Activated T-helper 2 cell treated with anti-CD3 and anti-CD28 coated beads, Interferon-gamma antibody, Interleukin-2, Interleukin-4, amounts not matched to agents 10 μg/mL and 5 μg/mL and 100 μg/mL, durations not matched to agents 14 hours and 24 hours and 36 hours (primary cell): ENCODE measurements at places on chromosomes 3 and 15. TPM values are rescaled to one million over a fixed set of nuclear protein-coding genes. Genes with fewer than 3 reads are reported as not detected.

DNAH12 gene
- total RNA-seq: 0.11 TPM in 1 of 2 replicates, not detected in the other

EPHA6 gene
- total RNA-seq: not detected in 2 replicates

GRK7 gene
- total RNA-seq: not detected in 2 replicates

KNG1 gene
- total RNA-seq: not detected in 2 replicates

ACKR2 gene
- total RNA-seq: 0.44 and 1.0 TPM in 2 replicates

DNA sequence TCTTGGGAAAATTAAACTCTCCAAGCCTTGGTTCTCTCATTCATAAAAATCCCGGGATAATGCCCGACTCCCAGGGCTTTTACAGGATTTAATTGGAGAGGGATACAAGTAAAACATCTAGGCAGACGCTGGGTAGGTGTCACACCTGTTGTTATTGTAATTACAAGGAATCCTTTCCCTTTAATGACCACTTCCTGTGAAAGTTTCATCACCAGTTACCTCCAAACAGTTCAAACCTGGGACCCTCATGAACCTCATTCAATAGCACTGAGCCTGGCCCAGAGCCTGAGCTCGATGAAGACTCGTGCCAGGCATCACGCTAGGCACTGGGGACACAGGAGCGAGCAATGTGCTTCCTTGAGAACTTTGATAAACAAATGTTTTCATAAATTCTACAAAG is 2.1 kb upstream of the RYK start:
- no peak overlapping the region for H3K27ac ChIP-seq
- H3K27me3 ChIP-seq: peaks cover 48% of the 10 kb centered on the region
- H3K4me1 ChIP-seq: peaks cover 43% of the 10 kb centered on the region
- no peak overlapping the region for H3K4me3 ChIP-seq
- DNase-seq: no peak
- no peaks in the 10 kb centered on the region for H3K36me3 ChIP-seq

DNA sequence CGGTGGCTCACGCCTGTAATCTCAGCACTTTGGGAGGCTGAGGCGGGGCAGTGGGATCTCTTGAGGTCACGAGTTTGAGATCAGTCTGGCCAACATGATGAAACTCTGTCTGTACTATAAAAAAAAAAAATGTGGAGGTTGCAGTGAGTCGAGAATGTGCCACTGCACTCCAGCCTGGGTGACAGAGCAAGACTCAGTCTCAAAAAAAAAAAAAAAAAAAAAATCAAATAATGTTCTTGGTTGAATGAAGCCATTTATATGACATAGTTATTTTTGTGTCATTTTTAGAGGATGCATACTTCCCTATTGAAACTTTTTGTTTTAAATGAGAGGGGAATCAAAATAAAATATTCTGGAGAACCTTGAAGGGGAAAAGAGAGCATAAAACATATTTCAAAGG is 3.1 kb downstream of the HMCES start:
- H3K27me3 ChIP-seq: no peaks in the 10 kb centered on the region
- peaks cover 57% of the 10 kb centered on the region for H3K36me3 ChIP-seq
- no peak for DNase-seq
- peak overlapping the region; percentile 60 for H3K27ac ChIP-seq

DNA sequence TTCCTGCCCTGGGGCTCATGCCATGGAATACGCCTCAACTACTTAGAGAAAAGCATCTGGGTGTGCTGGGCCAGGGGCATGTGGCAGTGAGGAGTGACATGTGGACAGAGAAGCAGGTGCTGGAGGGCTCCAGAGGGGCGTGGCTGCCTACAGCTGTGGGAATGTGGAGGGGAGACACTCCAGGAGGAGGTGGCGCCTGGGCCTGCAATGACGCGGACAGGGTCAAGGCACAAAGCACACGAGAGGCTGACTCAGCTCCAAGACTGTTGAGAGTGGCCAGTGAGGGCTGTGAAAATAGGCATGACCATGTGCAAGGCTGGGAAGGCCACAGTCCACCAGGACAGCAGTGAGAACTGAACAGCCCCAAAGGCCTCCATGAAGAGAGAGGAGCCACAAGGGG is 48.5 kb downstream of the PTH1R start:
- DNase-seq: no peak
- peak overlapping the region; percentile 61 for H3K27ac ChIP-seq
- H3K4me3 ChIP-seq: no peak overlapping the region
- H3K4me1 ChIP-seq: peaks cover 37% of the 10 kb centered on the region

GRCh38 chr3:10855871-10856662 is 40.0 kb downstream of the SLC6A11 start:
- no peak for DNase-seq
- H3K36me3 ChIP-seq: no peaks in the 10 kb centered on the region
- no peaks in the 10 kb centered on the region for H3K27me3 ChIP-seq
- H3K4me1 ChIP-seq: no peaks in the 10 kb centered on the region
- H3K4me3 ChIP-seq: no peak overlapping the region
